ENCODE measurements at places on chromosomes 13 and 19.

DNA sequence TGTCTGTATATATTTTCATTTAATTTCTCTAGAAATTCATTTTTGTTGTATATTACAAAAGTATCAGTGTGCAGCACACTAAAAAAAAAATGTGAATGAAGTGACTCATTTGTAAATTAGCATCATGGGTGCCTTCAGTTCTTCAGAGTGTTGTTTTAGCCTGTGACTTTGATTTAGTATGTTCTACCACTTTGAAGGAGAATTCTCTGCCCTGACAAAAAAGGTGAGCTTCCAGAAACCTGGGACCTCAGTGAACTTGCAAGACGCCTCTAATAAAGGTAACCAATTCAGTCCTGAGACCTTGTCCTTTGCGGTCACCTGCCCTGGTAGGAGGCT is 2.4 kb downstream of the METTL21C start:
- DNase-seq = no peak

DNA sequence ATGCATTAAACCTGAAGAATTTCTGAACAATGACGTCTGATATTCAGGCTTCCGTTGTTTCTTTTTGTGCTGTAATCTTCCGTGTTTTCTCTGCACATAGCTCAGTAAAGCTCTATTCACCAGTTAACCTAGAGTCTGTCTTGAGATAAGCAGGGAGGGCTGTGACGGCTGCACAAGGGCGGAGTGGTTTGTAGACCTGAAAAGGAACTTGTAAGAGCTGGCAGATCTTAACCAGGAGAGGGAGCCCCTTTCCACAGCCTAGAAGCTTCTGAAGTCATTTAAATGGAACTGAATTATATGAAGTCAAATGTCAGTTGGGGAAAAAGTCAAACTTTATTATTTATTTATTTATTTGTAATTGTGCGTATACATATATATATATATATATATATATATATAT is 27.5 kb downstream of the DPRX start:
- peak; percentile 18 for DNase-seq

DNA sequence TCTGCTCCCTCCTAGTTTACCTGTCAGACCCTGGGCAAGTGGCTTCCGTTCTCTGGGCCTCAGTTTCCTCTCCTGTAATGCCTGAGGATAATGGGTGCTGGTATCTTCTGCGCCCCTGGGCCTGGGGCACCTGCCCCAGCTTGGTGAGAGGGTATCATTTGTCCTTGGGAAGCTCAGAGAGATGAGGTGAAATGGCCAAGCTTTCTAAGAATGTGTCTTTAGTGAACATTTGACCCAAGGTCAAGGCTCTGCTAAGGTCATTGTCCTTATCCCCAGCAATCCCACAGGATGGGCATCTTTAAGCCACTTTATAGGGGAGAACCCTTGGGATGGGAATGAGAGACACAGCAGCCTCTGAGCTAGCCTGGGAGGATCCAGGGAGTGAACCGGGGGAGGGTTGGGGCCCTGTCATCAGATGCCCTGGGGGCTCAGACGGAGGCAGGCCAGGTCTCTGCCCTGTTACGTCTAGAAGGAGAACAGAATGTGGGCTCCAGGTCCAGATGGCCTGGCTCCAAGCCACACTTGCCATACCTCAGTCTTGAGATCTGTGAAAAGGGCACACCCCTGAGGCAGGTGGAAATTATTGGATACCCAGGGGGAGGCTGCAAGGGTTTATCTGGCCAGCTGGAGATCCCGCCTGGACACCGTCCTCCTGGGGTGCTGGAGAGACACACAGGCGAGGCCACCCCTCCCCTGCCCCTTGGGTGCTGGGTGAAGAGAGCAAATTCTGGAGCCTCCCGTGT is 1.1 kb upstream of the NFIC start:
- DNase-seq = no peak

DNA sequence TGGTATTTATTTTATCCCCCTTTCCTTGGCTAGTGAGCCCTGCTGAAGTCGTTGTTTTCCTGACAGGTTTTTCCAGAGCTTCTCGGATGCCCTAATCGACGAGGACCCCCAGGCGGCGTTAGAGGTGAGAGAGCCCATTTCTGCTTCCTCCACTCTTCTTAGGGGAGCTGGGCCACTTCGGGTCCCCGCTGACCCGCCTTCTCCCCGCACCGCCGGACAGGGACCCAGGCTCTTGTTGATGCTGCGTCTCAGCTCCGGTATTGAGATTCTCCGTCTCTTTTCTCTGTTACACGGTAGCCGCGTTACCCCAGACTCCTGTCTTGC is 306 bp downstream of the SUGT1 start:
- no peak for DNase-seq

- no peak for DNase-seq
These were observed 108.5 kb downstream of the FRY start for GRCh38 chr13:32140109-32140508.

DNA sequence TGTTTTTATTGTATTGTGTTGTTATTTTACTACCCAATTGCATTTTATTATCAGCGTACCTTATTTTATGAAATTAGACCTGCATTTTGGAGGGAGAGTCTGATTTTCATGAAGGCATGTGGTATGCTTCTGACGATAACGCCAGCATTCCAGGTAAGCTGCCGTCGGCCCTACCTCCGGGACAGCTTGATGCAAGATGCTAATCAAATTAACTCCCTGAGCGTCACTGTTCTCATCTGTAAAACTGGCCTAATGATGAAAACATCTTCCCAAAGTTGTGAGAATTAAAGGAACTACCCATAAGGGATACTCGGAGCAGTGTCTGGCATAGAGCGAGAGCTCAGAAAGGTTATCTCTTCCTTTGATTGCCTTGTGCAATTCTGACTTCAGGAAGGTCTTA is 12.9 kb upstream of the LAIR2 start:
- no peak for DNase-seq

DNA sequence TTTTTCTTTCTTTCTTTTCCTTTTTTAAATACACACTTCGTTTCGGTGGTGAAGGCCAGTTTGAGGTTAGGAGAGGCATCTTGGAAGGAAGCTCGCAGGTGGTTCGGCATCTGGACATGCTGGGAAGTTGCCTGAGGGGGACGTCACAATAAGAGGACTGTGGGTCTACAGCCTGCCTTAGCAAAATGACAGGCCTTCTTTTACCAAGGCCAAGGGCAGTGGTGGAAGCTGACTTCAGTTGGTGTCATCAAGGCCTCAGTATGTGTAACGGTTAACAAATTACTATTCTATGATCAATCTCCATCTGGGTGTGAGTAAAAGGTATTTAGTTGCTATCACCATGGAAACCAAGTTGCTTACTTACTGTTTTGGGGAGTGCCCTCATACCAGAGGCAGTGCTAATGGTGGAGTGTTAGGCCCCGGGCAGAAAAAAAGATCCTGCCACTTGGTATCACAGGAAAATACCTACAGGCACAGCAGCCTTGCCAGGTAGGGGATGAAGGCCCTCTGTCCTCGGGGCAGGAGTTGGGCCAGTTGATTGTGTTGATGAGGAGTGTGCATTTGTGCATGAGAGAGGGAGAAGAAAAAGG is 10.3 kb downstream of the ACTN4 start:
- no peak for DNase-seq

DNA sequence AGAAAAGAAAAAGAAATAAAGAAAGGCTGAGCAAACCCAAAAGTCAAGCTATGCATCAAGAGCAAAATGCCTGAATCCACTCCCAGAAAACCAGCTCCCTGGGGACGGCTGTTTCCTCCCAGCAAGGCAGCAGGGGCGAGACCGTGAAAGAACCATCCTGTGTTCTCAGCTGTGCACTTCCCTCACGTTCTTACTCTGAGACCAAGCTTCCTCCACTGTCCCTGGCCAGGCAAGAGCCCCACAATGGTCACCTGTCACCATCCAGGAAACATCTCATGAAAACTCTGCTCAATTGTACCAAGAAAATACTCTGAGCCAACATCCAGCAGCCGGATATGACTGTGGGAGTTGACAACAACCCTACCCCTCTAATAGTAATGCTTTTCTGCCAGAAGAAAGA is 22.9 kb downstream of the RAB20 start:
- DNase-seq = no peak

DNA sequence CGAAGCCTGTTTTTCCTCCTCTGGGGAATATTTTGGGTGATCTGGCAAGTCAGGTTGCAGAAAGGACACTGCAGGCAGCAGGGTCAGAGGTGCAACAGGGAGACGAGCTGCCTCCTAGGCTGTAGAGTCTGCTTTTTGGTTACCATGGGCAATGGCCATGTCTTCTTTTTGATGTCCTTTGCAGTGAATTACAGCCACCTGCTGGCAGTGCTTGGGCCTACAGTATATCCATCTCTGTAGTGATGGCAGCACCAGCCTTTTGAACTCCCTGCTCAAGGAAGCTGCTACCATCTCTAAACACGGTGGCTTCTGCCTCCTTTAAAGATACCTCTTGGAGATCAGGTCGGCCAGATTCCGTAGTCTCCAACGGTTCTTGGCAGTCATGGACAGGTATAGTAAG is 73.9 kb downstream of the WTIP start:
- no peak for DNase-seq

DNA sequence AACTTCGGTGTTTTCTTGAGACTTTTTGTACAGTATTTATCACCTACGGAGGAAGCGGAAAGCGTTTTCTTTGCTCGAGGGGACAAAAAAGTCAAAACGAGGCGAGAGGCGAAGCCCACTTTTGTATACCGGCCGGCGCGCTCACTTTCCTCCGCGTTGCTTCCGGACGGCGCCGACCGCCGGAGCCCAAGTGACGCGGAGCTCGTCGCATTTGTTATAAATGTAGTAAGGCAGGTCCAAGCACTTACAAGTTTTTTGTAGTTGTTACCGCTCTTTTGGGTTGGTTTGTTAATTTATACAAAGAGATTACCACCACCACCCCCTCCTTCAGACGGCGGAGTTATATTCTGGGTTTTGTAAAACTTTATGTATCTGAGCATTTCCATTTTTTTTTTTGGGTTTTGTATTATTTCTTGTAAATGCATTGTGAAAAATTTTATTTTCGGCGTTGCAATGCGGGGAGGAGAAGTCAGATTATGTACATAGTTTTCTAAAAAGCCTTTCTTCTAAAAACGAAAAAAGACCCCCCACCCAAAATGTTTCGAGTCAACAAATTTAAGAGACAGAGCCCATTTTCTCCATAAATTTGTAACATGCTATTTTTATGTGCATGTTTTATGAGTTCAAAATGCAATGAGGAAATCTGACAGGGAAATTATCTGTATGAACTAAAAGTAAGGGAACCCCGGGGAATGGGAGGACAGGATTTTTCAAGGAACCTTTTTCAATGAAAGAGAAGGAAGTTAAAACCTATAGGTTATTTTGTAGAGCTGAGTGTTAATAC is 2.3 kb downstream of the SOX1 start:
- no peak for DNase-seq

GRCh38 chr19:43610493-43610892 is 1.4 kb upstream of the SRRM5 start:
- DNase-seq = no peak

- DNase-seq = no peak
These were observed 42.0 kb upstream of the TDRD3 start for GRCh38 chr13:60355056-60355455.

DNA sequence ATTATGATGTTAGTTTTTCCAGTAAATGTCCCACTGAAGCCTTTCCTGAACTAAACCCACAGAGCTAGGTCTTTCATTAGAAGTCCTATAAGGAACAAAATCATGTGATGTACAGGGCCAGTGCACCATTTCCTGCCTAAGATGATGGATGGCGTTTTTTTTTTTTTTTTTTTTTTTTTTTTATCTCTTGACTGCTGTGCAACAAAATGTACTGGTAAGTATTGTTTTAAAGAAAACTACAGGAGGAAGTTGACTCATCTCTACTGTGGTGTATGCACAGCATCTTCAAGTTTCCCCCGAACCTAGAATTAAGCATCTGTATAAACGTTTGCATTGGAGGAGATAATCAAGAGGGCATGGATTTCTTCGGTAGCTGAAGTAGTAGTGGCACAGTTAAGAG is 197.5 kb downstream of the NBEA start:
- no peak for DNase-seq

DNA sequence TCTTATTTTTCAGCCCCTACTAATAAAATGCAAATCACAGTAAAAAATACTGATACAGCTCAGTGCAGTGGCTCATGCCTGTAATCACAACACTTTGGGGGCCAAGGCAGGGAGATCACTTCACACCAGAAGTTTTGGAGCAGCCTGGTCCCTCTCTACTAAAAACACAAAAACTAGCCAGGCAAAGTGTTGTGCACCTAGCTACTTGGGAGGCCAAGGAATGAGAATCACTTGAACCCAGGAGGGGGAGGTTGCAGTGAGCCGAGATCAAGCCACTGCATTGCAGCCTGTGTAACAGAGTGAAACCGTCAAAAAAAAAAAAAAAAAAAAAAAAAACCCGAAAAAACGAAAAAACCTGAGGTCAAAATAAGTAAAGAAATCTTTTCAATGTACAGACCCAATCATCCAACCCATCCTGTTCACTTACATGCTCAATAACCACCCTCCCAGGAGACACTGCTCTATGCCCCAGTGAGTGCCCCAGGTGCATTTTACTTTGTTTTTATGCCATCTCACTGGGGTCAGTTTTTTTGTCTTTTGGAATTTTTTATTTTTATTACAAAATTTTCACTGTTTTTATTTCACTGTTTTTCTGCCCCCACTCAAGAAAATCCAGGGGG is 107.0 kb downstream of the ZNF486 start:
- no peak for DNase-seq

- DNase-seq = no peak
These were observed 43.0 kb upstream of the UBL3 start for GRCh38 chr13:29893438-29893837.

- DNase-seq = no peak
These were observed 20.9 kb downstream of the C19orf44 start for GRCh38 chr19:16516923-16517610.

DNA sequence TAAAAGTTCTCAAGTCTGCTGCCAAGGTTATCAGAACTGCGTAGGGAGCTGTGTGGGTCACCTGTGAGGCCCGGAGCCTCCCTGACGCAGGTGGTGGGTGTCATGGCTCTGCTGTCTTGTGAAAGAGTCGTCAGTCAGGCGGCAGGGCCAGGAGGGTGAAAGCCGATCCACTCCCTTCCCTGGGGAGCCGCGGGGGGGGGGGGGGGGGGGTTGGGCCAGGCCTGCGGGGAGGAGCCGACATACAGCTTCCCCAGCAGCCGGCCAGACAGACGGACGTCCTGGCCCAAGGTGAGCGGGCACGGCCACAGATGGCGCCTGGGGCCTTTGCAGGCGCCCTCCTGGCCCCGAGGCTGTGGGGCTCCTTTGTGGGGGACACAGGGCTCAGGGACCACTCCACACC is 12.4 kb downstream of the SBNO2 start:
- no peak for DNase-seq

DNA sequence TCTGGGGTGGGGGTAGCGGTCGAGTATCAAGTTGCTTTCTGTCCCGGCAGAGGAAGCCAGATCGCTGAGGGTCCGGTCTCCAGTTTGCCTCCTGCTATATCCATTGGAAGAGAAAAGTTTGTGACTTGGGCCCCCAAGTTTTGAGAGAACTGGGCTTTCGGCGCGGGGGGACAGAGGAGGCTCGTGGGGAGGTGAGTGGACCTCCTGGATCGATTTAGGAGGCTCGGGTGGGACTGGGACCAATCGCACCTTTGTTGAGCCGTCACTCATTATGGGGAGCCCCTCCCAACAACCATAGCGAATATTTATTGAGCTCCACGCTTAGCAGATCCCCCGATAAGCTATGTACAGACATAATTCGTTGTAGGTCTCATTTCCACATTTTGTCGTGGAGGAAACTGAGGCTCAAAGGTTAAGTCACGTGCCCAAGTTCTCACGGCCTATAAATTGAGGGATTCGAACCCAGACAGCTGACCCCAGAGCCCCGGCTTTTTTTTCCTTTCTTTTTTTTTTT is 909 bp downstream of the RFXANK start:
- no peak for DNase-seq

- DNase-seq = no peak
These were observed 82.8 kb downstream of the TSC22D1 start for GRCh38 chr13:44493213-44493812.

- DNase-seq = no peak
These were observed 50.6 kb upstream of the PCDH20 start for GRCh38 chr13:61466280-61466679.
